ENCODE measurements at places on chromosomes 2 and 18.

DNA sequence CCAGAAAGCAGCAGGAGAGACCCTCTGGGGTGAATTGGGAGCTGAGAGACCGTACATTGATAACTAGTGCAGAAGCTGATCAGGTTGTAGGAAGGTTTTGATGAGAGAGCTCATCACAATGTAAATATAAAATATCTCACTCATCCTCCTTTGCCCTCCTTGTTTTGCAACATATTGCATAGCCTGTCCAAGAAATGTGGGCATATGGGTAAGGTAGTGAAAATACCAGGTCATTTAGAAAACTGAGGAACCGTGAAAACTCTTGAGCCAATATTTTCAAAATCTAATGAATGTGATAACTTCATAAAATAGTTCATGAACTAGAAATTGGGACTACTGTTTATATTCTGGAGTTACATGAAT lies 31.4 kb downstream of the C18orf54 start:
- DNase-seq, result no peak

DNA sequence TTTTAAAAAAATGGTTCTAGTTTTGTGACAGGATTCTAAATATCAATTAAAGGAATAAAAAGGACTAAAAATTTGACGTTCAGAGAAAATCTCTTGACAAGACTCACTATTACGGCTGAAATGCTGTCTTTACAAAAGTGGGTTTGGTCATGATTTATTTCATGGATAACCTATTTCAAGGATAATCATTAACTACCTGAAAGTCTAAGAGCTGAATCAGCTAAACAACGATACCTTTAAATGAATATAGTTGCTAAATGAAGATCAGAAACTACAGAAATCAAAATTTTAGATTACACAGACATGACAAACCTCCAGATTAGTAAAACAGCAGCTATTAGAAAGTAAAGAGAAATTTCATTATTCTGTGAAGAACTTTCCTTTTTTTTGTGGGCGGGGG lies 35.7 kb downstream of the RTTN start:
- DNase-seq, result no peak

GRCh38 chr2:96491860-96492497 lies 13.2 kb downstream of the NEURL3 start:
- DNase-seq, result no peak

- DNase-seq, result no peak
Measured at GRCh38 chr2:172972005-172972619, 103.5 kb upstream of the MAP3K20 start.

DNA sequence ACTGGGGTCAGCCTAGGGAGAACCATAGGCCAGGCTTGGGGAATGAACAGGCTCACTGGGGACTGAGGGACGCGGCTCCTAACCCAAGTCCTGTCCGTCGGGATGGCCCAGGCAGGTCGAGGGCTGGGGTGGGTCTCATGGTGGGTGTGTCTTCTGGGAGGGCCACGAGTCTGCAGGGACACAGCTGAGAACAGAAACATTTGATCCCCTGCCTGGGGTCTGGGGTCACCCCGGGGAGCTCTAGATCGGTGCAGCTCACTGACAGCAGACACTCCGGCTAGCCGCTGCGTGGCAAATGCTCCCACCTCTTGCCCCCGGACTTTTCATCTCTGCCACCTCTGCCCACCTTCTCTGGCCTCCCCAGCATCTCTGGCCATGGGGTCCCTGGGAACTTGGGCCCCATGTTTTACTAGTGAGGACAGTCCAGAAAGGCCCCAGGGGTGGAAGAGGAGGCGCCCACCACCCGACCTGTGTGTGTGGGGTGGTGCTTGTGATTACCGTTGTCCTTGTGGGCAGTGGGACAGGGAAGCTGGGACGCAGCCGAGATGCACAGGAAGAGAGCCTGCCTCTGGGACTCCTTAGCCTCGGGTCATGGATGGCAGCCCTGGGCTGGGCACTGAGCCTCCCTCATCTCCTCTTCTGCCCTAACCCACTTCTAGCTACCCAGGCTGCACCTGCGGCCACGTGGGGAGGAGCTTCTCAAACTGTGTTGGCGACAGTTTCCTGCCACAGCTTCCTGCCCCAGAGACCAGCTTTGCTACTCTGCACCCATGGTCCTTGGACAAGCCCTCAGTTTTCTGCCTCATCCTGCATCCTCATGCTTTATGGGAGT lies 4.9 kb downstream of the ZAP70 start:
- DNase-seq, result no peak

Measured in stimulated activated CD4-positive, alpha-beta T cell treated with anti-CD3 and anti-CD28 coated beads, TNF-alpha, amount 100 ng/mL, for 1 hour (primary cell).